ENCODE measurements at places on chromosomes 11 and 22. TPM values are rescaled to one million over a fixed set of nuclear protein-coding genes. Genes with fewer than 3 reads are reported as not detected.

- DNase-seq = peak; percentile 65
Observed at GRCh38 chr11:73192272-73192671, 25.8 kb upstream of the P2RY2 start.

GRCh38 chr11:36012979-36013378 is 69.1 kb downstream of the LDLRAD3 start:
- no peak for DNase-seq

GRCh38 chr11:12889243-12889642 is 119.9 kb upstream of the RASSF10 start:
- peak; percentile 43 for DNase-seq

DNA sequence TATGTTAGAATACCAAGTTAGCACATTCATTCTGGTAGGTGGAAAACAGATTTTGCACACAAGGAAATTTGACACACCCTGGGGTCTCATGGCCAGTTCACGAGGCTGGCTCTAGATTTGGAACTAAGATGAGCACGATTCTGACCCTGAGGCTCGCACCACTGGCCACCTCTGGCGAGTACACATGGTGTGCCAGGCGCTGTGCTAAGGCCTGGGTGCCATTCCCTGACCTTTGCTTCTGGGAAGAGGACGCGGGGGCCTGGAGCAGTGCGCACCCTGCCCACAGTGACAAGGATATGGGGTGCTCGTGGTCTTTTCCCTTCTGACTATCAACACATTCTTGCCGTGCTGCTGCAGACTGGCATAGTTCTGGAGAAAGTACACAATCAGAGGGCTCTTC is 29.5 kb upstream of the DMC1 start:
- DNase-seq = no peak

GRCh38 chr11:15179167-15179566 is 64.4 kb downstream of the INSC start:
- DNase-seq = no peak

GRCh38 chr11:65426839-65427690 is 4.5 kb downstream of the NEAT1 start:
- DNase-seq = peak; percentile 67

- DNase-seq = no peak
Observed at GRCh38 chr22:21025763-21026755, 6.3 kb downstream of the SLC7A4 start.

DNA sequence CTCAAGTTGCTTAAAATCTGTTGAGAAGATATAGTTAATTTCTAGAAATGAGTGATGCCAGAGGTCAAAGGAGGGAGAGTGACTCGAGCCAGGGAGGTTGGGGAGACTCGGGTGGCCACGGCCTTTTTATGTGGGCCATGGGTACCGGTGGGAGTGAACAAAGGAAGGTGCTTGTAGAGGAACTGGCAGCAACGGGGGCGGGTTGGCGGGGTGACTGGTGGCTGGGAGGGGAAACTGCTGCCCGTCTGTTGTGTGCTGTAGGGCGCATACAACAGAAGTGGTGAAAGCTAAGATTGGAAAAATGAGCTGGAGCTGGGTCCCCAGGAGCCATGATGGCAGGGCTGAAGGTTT is 5.4 kb downstream of the DAGLA start:
- DNase-seq = no peak

- DNase-seq = no peak
Observed at GRCh38 chr11:111173221-111173620, 72.3 kb upstream of the POU2AF2 start.

GRCh38 chr11:20315800-20316199 is 47.7 kb upstream of the HTATIP2 start:
- DNase-seq = no peak

- no peak for DNase-seq
Observed at GRCh38 chr22:35498026-35498800, 42.4 kb upstream of the RASD2 start.

DNA sequence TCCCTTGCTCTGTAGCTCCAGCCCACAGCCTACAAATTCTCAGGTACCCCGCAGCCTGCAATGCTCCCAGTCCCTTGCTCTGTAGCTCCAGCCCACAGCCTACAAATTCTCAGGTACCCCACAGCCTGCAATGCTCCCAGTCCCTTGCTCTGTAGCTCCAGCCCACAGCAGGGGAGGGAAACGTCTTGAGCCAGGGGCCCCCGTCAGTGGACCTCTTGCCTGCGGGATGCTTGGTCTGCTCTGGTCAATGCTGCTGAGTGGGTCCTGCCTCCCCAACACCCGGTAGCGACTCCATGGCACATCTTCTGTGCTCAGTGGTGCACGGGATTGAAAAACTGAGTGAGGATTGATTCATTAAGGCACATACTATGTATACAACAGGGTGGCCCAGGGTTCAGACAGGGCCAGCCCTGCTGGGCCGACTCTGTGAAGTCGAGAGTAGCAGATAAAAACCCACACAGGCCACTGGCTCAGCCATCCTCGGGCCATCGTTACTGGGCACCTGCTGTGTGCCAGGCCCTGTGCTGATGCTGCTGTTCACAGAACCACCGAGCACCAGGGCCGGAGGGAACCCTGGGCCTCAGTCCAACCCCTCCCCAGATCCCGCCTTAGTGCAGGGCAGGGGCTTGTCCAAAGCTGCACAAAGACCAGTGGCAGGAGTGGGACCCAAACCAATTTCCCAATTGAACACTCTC is 69.7 kb downstream of the MYO7A start:
- no peak for DNase-seq

DNA sequence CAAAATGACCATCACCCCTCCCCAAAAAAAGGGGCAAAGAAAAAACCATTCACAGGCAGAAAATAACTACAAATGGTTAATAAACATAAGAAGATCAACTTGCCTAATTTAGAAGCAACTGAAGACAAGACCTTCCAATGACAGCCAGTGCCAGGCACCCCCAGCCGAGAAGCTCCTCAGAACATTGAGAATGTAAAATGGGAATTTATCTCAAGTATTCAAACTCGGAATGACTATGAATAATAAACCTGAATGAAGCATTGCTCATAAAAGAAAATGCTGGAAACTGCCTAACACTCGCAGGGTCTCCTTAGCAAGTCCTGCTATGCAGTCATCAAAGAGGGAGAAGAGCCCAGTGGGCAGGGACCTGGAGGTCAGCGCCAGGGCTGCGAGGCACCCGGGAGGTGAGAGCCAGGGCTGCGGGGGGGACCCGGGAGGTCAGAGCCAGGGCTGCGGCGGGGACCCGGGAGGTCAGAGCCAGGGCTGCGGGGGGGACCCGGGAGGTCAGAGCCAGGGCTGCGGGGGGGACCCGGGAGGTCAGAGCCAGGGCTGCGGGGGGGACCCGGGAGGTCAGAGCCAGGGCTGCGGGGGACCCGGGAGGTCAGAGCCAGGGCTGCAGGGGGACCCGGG is 23.2 kb upstream of the MOB2 start:
- DNase-seq = no peak

DNA sequence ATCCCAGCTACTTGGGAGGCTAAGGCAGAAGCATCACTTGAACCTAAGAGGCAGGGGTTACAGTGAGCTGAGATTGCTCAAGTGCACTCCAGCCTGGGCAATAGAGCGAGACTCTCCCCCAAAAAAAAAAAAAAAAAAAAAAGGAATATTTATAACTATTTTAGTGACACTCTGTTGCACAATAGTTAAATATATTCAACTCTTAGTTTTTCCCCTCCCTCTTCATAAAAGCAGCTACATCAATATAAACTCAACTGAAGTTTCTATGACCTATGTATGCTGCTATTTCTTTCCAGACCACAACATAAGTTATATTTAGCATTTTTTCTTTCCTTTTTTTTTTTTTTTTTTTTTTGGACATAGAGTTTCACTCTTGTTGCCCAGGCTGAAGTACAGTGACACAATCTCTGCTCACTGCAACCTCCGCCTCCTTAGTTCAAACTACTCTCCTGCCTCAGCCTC is 19.2 kb downstream of the CELF1 start:
- no peak for DNase-seq

DNA sequence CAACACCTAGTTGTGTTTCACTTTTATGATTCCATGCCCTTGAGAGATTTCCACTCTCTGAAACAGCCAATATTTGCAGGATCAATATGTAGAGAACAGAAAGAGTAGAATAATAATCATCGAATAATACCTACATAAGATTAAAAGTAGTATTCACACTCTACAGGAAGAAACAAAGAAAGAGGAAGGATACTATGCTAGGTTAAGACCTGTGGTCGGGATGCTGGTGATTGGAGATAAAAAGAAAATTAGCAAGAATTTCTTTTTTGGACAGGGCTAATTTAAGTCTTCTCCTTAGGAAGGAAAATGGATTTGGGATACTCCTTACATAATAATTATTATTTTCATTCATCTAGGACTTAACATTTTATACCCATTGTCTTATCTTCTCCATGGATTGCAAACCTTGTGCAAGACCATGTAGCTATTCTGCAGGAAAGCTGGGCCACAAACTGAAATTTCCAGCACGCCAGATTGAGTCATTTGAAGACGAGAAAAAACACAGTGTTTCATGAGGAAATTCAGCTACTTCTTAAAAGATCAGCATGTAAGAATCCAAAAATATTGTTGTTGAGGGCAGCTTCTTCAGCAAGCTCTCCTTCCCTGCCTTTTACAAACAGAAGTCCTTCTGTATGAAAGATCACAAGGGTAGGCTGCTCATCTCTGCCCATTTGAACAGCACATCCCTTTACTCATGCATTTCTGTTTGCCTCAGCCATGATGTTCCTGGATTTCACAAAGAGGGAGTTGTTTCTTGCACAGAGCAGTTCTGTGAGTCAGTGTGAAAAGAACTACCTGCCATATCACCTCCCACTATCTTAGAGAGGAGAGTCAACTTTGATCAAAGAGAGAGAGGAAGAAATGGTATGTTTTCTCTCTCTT is 90.7 kb downstream of the FAM76B start:
- no peak for DNase-seq

- DNase-seq = peak; percentile 32
Observed at GRCh38 chr11:83583757-83584366, 297.7 kb upstream of the CCDC90B start.

DNA sequence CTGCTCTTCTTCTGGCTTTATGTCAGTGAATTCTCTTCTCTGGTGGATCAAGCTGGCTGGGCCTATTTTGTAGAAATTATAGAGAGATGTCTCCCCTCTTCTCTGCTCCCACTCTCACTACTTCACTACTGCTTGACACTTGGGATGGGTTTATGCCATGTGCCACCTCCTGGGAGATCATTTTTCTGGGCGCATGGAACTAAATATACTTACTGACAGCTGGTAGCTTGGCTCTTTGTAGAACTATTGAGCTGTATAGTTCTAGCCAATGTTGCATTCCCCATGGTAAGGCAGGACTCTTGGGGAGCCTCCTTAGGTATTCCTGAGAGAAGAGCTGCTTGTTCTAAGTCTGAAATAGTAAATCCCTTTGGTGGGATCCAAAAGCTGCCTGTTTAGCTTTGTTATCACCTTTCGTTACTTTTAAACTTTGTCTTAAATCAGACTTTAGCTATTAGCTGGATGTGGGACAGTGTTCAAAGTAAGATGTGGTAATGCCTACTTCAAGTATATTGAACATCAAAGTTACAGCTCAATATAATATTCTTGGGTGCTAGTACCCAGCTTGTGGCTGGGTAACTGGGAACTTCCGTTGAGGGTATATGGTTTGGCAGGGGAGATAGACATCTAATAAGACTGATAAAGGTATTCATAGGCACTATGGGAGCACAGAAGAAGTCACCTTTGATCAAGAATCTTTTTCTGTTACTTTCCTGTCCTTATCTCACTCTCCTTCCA is 87.5 kb upstream of the RRM1 start:
- no peak for DNase-seq

DNA sequence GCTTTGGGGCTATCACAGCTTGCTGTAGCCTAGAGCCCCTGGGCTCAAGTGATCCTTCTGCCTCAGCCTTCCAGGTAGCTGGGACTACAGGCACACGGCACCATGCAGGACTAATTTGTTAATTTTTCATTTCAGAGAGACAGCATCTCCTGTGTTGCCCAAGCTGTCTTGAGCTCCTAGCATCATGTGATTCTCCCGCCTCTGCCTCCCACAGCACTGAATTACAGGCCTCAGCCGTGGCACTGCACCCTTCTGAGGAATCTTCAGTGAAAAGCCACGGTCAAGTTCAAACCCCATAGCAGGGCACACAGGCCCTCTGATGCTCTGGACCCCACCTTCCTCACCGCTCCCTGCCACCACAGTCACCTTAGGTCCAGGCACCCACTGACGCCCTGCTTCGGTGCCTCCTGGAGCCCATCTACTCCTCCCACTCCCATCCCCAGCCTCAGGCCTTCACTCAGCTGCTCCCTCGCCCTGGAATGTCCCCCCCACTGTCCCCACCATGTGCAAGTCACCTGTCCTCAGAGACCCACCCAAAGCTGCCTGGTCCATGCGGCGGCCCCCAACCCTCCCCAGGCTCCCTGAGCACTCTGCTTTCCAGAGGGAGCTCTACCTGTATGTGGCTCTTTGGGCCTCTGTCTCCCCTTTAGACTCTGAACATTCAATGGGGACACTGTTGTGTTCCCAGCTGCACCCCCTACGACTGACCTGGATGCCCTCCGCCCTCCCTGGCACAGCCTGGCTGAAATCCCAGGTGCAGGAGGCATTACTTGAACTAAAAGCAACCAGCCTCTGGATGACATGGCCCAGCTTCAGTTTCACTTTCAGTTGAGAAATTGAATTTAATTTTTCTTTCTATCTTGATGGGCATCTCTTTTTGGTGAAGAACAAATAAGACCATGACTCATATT is 1.6 kb downstream of the APOL2 start:
- DNase-seq = peak; percentile 47

- no peak for DNase-seq
Observed at GRCh38 chr11:105548359-105548758, 61.5 kb upstream of the GRIA4 start.

The SYT9 gene
- total RNA-seq = 1.8 TPM

The CCS gene
- total RNA-seq = 18.1 TPM

The CCDC81 gene
- total RNA-seq = 0.29 TPM

The SEZ6L gene
- not detected for total RNA-seq

The FJX1 gene
- 24.2 TPM for total RNA-seq

The ANO1 gene
- total RNA-seq = 0.86 TPM

The CDON gene
- 2.8 TPM for total RNA-seq

The BTBD18 gene
- not detected for total RNA-seq

The FAM227A gene
- total RNA-seq = 0.80 TPM

The OR6T1 gene
- total RNA-seq = not detected

The FGF4 gene
- total RNA-seq = not detected

The FAR1 gene
- 52.7 TPM for total RNA-seq

The RASL10A gene
- total RNA-seq = 0.11 TPM

The ARHGAP8 gene
- total RNA-seq = 4.6 TPM

The PMM1 gene
- total RNA-seq = 10.4 TPM

The CTSW gene
- not detected for total RNA-seq

The KRTAP5-9 gene
- total RNA-seq = not detected

Data from Daoy (cell line).